Stimulated activated CD8-positive, alpha-beta memory T cell treated with anti-CD3 and anti-CD28 coated beads, Interleukin-2, amount 100 ng/mL, for 1 hour (primary cell): ENCODE measurements at places on chromosomes 4 and X.

DNA sequence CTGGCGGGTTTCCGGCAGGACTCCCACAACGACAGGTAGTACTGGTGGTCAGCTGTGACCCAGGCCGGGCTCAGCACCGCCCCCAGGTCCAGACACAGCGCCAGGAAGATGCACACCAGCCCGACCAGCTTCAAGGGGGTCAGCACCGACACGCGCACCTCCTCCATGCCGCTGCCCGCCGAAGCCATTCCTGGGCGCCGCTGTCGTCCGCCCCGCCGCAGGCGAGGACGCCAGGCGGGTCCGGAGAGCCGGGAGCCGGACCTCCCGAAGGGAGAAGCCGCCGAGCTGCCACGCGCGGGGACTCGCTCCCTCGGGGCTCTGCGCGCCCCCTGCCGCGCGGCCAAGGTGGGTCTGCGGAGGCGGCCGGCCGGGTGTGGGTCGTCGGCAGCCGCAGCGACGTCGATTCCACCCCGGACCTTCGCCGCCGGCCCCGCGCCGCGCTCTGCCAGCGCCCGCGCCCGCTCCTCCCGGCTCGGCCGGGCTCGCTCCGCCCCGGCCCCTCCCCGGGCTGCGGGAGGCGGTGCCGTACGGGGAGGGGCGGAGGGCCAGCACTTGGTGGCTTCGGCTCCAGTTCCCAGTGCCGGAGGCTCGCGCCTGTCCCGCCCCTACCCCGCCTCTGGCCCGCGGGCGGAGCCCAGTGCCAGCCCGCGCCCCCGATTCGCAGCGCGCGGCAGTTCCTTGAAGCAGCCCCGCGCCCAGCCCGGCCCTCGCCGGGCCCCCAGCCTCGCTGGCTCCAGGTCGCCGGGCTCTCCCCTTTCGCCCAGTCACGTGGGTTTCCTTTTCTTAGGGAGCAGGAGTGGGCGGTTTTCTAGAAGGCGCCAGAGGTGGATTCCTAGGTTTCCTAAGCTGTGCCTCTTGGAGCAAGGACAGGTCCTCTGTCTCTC is at the start of gene TMEM47:
TSS of gene TMEM47 (minus strand) at position 444 of the 884 bp plus-strand sequence. CDS start at position 188, 256 bp downstream.
- no peak for DNase-seq

DNA sequence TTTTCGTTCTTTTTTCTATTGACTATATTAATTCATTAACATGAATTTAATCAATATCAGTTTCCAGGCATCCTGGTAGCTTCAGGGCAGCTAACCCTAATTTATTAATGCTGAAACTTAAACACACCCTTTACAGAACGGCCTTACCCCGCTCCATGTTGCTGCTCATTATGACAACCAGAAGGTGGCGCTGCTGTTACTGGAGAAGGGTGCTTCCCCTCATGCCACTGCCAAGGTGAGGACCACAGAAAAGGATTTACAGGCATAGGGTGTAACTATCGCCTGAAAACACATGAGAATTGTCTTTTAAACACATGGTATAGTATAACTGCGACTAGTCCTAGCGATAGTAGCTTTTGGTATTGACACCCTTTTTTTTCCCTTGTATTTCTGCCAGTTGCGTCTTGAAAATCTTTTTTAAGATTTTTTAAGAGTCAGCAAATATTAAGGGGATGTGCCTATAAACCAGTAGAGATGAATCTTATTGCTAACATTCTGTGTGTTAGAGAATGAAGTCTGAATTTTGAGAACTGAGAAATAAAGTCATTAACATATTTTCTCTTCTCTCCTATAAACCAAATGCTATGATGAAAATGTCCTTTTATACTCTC is 229.0 kb downstream of the ANK2 start:
- peak; percentile 21 for DNase-seq

- DNase-seq: no peak
Observed at GRCh38 chr4:158025131-158025530, 147.7 kb downstream of the GASK1B start.

DNA sequence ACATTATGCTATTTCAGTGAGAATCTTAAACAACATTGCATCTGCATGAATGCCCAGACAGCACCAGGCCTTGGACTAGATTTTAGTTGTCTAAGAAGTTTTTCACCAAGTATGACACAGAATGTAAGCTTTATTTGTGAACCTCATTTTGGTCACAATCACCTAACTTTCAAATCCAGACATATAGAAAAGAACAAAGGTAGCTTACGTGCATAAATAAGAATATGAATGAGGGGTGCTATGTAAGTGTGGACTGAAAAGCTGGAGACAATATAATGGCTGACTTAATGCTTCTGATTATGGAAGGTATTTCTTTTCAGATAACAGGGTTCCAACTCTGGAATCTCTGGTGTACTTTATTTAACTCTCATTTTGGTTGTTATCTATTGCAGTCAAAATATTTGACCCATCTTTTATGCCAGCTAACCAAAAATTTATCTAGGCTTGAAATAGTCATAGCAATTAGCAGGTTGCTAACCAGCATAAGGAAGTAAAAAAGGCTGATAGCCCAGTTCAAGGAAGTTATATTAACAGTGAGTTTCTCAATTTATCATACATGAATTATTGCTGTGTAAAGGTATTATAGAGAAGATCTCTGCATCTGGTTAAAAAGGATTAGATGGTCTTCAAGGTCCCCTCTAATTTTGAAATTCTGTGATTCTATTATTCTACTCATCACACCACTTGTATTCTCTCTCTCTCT is 36.5 kb downstream of the SLC7A11 start:
- DNase-seq: no peak

DNA sequence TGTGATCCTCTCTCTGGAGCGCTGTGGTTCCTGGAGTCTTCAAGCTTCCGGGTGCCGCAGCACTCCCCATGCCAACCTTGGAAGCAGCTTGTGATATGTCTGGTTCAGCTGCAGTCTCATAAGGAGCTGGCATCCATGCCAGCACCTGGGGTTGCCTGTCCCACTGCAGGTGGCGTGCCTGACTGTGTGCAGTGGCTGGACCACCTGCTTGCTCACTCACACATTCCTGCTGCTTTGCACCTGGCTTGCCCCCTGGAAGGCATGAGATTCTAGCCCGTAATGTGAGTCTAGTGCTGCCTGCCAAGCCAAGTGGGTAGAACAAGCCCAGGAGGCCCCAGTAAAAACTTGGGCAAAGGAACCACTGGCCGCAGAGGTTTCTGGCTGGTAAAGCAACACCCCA is 687.2 kb upstream of the AADAT start:
- no peak for DNase-seq

- DNase-seq: no peak
Observed at GRCh38 chrX:97619499-97619898, 735.8 kb downstream of the RPA4 start.

DNA sequence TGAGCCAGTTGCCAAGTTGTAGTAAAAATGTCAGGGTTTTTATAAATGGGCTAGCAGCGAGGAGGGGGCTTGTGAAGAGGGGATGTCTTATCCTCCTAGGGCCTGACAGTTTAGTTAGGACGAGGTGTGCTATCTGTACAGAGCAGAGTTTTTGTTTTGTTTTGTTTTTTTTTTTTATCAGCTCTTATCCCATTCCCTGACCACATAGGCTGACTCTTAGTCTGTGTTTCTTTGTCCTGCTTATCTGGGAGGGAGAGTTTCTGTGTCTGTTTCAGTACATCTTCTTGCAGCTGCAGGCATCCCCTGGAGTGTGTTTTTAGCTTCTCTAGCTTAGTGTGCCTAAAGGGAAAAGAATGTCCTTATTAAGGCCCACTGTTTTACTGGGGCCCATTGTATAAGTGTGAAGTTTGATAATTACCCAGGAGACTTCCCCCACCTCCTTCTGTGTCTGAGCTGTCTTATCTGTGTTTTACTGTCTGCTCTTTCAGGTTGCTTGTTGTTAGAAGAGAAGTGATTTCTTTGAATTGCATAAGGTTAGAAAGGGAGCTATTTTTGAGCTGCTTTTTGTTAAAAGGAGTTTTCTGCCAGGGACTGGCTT is 32.0 kb downstream of the PAGE2 start:
- no peak for DNase-seq

GRCh38 chr4:158164768-158165213 is 8.0 kb downstream of the GASK1B start:
- DNase-seq: no peak

GRCh38 chr4:76947369-76947768 is 2.2 kb upstream of the SEPTIN11 start:
- DNase-seq: no peak

DNA sequence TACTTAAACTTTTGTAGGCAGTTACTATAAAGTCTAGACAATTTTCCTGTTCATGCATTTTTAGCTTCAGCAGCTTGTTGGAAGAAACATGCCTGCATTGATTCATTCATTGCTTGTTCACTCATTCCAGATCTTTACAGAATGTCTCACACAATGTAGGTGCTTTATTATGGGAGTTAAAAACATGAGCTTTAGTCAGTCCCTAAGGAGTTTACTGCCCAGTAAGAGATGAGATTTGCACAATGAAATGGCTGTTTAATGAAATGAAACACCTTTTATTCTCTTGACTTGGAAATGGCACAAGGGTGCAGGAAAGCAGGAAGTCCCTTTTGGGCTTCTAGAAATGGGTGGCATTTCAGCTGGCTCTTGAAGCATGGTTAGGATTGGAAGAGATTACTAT is 2.9 kb downstream of the NOCT start:
- DNase-seq: no peak

DNA sequence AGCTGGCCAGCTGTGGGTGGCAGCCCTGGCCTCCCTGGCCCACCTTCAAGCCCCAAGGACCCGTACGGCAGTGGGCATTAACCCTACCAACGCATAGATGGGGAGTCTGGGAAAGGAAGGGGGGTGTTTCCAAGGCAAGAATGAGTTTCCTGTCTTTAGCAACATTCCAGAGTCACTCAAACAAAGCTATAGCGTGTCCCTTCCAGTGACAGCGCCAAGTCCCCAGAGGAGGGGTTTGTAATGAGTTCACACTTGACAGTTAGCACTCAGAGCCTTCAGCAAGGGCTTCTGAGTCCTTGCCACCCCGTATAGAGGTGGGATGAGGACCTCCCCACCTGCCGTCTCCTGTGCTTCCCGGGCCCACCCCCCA is 1.8 kb downstream of the BGN start:
- DNase-seq: no peak

DNA sequence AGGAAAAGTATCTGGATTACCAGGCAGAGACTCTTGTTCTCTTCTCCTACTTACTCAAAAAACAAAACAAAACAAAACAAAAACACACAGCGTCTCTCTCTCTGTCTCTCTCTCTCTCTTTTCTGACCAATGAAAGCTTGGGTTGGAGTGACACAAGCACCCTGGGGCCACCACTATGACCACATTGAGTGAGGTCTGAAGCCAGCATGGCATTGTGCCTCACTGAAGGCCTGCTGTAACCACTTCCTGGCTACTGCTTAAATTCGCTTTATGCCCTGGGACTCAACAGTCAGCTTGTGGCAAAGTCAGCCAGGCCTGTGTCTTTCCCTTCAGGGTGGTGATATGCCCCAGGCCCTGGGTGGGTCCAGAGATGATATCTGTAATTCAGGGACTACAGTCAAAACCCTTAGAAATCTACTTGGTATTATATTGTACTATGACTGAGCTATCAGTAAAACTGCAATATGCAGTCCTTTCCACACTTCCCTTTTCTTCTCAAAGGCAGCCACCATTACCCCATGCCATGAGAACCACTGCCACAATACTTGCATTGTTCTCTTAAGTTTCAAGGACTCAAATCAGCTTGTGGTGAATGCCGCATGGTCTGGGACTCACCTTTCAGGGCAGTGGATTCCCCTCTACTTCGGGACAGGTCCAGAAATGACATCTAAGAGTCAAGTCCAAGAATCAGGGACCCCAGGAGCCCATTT is 606.8 kb upstream of the KLHL4 start:
- DNase-seq: no peak

DNA sequence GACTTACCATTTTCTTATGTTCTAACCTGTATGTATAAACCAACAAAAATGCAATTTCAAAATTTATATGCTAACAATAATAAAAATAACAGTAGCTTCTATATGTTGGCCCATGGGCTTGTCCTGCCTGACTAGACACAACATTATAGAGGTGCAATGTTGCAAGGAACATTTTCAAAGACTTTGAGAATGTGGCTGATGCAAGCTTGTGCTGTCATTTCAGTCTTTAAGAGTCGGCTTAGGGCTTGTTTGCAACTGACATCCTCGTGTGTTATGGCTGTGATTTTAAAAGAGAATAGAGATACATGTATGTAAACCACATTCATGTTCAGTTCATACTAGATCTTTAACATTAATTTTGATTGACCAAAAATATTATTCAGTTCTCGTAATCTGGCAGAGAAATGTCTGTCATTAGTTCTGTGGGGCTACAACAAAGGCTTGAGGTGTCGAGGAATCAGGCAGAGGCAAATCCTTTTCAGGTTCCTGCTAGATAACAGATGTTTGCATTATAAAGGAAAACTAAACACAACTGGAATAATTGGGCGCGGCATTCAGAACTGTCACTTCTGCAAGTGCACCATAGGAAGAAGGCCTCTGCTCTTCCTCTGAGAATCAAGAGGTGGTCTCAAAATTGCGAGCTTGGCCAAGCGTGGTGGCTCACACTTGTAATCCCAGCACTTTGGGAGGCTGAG is 13.1 kb downstream of the TMSB4X start:
- DNase-seq: no peak

DNA sequence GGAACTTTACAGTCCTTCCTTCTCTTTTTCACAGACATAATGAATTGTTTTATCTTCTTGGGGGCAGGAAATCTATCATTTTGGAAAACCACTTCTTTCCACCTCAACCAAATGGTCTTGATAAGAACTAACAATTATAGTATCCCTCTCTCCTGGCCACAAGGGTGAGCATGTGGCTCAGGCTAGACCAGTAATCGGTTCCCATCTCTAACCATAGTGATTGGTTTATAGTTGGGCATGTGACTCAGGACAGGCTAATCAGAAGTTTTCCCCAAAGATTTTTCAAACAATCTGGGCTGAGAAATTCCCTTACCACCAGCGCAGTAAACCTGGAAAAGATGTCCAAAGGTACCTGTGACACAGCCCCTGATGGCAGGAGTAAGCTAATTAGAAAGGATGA is 4.0 kb upstream of the CXorf66 start:
- no peak for DNase-seq

GRCh38 chr4:5979981-5980380 is 38.2 kb downstream of the C4orf50 start:
- DNase-seq: no peak

GRCh38 chr4:38319456-38320342 is 344.3 kb upstream of the KLF3 start:
- DNase-seq: peak; percentile 80

- no peak for DNase-seq
Observed at GRCh38 chr4:6419452-6420028, 52.9 kb downstream of the PPP2R2C start.

- DNase-seq: no peak
Observed at GRCh38 chr4:162793571-162793970, 373.1 kb downstream of the NAF1 start.
